HCT116 (cell line): ENCODE measurements at places on chromosomes 13 and 19.
A peak's percentile ranks its signal among the peaks of the same experiment; 100 is the strongest.

- DNase-seq = no peak
Measured at GRCh38 chr19:40281381-40282208, 3.5 kb downstream of the AKT2 start.

GRCh38 chr13:28820099-28821051 is at the start of gene MTUS2:
Gene MTUS2, plus strand, starts transcription at chr13:28820339.
- no peak for DNase-seq

DNA sequence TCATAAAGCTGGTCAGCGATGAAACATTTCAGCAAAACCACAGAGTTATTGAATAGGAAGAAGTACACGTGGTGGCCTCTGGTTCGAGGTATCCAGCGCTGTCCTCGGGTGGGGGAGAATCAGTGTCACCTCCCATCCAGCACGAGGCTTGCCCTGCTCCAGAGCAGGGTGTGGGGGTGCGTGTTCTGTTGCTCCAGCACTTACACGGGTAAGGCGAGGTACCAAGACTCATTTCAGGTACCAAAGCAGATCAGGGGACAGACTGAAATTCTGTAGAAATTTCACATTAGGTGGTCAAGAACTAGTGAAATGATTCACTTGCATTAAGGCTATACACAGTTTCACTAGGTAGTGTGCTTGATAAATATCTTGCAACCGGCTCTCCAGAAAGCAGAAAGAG is 164.2 kb upstream of the SOX1 start:
- no peak for DNase-seq

DNA sequence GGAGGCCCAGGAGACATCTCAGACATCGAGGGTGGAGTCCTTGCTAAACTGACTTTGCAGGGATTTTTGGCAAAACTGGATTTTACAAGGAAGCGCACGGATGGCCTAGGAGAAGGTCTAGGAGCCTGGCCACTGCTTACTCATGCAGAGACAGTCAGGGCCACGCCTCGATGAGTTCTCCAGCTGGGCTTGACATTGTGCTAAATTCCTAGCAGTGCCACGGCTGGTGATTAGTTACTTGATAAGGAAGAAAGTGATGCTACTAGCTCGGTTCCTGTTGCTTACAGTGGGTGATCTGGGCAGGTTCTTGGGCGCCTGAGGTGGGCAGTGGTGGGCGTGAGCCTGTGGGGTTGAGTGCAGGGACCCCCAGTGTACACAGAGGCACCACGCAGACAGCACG is 143.4 kb downstream of the SOX1 start:
- DNase-seq = no peak

DNA sequence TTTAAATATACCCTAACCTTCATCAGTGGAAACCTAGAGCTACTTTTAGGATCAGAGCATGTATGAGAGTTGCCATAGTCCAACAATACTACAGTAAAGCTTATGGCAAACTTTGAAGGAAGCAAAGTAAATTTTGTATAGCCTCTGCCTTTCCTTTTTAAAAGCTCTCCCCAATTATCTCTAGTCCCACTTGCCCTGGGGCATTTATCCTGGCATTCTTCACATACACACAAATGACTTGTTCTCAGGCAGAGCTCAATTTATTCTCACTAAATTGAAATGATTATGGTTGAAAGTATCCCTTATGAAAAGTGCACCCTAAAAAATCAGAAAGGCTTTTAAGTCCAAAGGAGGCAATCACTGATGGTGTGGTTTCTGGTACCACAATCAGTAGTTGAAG is 94.1 kb upstream of the UFM1 start:
- DNase-seq = no peak

GRCh38 chr19:50325310-50326100 is 3.7 kb downstream of the KCNC3 start:
- DNase-seq = peak; percentile 73

DNA sequence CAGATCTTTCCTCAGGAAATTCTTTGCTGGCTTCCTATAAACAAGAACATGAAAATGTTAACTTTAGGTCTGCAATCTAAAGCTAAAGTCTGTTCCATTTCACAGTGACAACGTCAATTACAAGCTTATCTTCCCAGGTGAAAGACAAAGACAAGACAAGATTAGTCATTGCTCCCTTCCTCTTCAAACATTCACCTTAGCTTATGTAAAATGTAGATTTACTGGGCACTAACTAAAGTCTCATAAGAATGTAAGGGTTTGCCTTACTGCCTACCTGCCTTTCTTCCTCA is 17.2 kb downstream of the TNFSF14 start:
- DNase-seq = no peak

DNA sequence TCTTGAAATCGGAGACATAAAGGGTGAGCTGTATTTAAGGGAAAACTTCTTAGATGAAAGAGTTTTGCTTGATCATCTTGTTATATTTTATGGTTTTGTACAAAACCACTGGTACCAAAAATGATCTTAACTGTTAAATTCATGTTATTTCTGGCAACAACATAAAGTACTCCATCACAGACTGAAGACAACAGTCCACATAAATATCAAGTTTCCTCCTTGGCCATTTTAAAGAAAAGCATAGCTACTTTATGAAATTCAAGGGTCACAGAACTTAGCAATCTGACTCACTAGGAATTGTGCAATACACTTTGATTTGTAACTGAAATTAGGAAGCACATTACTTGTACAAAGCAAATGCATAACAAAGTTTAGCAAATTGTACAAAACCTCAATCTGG is 66.3 kb downstream of the TBC1D4 start:
- no peak for DNase-seq

DNA sequence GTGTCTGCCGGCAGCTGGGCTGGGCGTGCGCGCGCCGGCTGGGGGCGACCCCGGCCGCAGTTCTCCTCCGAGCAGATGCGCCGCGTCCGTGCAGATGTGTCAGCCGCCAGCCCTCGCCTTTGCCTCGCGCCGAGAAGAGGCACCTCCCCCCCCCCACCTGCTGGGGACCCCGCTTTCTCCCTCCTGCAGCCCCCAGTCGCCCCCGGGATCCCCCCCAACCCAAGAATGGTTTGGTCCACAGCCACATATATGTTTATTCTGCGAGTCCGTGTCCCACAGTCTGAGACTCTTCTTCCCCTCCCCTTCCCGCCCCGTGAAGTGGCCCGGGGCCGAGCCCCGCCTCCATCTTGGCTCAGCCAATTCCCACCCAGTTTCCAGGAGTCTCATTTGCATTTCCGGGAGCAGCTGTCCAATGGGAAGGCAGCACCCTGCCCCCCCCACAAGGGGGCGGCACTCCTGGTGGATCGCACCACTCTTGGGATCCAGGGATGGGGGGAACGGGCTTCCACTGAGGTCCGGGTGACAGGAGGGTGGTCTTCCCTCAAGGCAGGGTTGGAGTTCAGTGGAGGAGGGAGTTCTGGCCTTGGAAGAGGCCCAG is 8.6 kb downstream of the ISOC2 start:
- no peak for DNase-seq

- no peak for DNase-seq
Measured at GRCh38 chr13:111480503-111480902, 160.1 kb downstream of the TEX29 start.

DNA sequence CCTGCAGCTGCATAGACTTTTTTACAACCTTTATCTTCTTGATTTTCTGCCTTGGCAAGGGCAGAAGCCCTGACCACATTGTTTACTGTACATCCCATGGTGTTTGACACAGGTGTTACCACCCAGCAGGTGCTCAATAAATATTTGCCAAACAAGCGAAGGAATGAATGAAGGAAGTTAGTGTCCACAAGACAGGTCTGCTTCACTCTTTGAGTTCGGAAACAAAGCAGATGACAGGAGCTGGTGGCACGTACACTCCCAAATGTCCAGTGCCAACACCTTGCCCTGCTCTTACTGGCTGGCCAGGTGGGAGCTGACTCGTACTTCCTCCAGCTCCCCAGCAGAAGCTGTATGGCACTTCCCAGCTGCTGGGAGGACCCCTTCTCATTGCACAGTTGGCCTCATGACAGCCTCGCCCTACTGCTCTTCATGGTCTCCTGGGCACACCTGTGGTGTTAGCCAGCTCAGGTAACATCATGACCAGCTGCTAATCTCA is 22.0 kb upstream of the MUC16 start:
- DNase-seq = no peak

DNA sequence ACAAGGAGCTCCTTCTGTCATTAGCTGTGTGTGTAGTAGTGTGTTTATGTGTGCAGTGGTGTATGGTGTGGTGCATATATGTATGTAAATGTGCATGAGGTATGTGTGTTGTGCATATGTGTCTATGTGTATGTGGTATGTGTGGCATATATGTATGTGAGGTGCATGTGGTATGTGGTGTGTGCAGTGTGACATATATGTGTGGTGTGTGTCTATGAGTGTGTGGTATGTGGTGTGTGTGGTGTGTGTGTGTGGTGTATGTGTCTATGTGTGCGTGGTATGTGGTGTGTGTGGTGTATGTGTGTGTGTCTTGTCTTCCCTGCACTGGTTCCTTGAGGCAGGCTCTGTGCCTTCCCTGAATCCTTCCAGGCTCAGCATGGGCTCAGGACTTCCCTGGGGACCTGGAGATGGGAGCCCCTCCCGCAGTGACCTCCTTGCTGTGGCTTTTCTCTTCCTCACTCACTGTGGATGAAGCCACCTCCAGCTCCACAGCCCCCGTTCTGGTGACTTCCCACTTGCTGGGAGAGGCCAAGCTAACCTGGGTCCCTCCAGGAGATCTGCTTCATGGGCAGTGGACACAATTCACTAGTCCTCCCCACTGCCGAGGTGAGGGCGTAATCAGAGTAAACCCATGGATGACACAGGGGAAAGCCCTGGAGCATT is 64.2 kb downstream of the CCDC70 start:
- DNase-seq = no peak

- DNase-seq = no peak
Measured at GRCh38 chr13:108323031-108323430, 53.5 kb downstream of the TNFSF13B start.

DNA sequence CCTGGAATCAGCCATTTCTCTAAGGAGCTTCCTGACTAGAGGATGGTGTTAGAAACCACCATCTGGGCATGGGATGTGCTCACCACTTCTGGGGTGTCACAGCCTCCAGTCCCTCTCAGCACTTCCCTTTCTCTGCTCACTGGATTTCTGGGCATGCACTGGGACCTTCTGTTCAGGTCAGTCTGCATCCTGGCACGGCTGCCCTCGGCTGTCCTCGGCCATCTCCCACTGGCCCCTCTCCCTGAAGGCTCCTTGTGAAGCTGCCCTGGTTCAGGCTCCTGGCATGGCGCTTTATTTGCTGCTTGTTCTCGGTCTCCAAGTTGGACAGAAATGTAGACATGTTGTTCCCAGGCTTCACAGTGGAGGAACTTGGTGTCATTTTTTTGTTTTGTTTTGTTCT is 60.0 kb downstream of the TEX29 start:
- no peak for DNase-seq

- DNase-seq = no peak
Measured at GRCh38 chr19:4365341-4365740, 22.0 kb downstream of the MPND start.

DNA sequence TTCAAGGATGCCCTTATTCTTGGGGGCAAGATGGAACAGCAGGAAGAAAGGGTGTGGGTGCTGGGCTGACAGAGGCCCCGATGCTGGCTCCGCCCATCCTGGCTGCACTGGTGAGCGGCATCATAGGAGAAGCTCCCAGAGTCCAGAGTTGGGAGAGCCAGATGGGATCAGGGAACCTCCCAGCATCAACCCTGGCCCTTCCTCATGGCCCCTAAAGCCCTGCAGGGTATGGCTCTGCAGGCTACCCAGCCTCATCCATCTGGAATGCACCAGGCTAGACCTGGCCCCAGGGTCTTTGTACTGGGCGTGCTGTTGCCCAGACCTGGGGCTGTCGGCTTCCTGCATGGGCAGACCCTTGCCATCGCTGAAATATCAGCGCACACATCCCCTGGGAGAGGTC is 7.9 kb upstream of the ELL start:
- no peak for DNase-seq

GRCh38 chr19:45637890-45638667 is 1.1 kb downstream of the EML2 start:
- no peak for DNase-seq

DNA sequence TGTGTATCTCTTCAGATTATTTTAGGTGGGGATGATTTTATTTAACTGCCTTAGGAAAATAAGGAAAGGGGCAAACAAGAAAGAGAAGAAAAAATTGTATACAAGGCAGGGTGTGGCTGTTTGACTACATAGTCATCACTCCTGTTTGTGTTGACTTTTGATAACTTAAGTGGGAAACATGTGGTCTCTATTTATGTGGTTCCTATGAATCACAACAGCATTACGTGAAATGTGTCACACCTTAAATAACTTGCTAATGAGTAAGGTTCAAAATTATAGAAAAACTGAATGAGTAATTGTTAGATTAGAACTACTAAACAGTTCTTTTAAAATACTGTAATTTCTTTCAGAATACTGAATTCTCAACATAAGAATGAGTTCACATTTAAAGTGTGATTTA is 69.3 kb downstream of the LMO7 start:
- peak; percentile 95 for DNase-seq

- DNase-seq = no peak
Measured at GRCh38 chr13:40371531-40372125, 294.8 kb downstream of the FOXO1 start.

GRCh38 chr13:30735872-30736175 is 481 bp downstream of the ALOX5AP start:
- no peak for DNase-seq

DNA sequence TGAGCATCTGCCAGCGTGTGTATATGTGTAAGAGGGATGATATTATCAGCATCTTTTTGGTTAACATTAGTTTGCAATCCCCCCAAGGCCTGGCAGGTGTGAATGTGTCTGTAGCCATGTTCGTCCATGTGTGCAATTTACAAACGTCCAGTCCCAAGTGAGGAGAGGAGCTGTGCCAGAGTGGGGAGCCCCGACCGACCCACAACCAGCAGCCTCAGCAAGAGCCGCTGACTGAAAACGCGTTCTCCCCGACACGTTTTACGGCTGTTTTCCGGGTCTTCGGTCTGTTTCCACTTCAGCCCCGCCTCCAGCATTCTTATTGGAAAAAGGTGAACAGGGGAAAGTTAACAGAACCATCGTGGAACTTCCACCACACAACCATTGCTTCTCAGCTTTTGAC is 119.1 kb upstream of the SOX1 start:
- no peak for DNase-seq

DNA sequence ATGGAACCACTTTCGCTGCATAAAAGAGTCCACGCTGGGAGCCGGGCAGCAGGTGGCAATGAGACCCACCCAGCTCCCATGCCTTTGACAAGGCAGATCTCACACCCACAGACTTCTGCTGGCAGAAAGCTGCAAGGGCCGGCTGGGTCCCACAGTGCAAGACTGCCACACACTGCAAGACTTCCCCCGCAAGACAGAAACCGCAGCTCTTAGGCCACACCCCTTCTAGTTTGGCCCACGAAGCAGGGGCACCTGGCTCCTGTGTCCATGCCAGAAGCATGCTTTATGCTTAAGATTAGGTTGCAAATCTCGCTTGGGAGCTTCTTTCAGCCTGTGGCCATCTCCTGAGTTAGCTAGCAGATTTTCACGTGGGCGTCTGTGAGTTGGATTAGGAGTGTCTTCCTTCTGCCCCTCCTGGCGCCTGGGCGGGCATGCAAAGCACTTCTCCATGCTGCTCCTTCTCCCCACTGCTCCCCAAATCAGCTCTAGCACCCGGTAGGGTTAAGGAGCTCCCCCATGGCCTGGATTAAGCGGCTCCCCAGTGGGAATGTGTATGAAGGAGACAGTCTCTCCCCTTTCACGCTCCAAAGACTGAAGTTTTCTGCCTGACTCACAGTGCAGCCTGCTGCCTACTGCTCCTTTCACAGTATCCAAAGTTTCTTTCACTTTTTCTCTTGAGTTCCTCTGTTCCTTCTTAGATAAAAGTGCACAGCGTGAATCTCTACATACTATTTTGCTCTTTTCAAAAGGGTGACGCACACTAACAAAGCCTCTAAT is 17.7 kb downstream of the GPC6 start:
- DNase-seq = no peak

GRCh38 chr19:49442354-49442753 is 1.0 kb upstream of the SLC17A7 start:
- no peak for DNase-seq
